MV-4-11 (cell line): ENCODE measurements at places on chromosomes 7 and 10.

GRCh38 chr10:58706836-58707235 lies 194.2 kb downstream of the BICC1 start:
- no peak for DNase-seq

DNA sequence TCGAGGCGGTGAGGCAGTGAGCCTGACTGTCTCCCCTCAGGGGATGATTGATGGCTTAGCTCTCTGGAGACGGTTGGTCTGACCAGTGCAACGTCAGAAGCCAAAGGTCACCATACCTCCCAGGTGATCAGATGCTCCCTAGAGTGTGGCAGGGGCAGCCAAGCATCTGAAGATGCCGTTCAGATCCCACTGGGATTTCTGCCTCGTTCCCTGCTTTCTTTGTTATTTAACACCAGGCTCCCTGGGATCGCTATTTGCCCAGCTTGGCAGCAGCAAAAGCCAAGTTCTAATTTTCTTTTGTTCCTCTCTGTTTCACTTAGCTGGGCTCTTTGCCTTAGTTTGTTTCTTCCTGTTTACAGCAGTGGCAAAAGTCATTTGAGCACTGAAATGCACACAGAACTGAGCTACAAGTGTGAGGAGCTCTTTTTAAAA lies 53.5 kb upstream of the SVIL start:
- no peak for DNase-seq

- peak; percentile 90 for DNase-seq
Observed at GRCh38 chr10:114077347-114077746, 33.7 kb downstream of the ADRB1 start.

- DNase-seq: no peak
Observed at GRCh38 chr10:52071814-52072213, 242.3 kb upstream of the DKK1 start.

DNA sequence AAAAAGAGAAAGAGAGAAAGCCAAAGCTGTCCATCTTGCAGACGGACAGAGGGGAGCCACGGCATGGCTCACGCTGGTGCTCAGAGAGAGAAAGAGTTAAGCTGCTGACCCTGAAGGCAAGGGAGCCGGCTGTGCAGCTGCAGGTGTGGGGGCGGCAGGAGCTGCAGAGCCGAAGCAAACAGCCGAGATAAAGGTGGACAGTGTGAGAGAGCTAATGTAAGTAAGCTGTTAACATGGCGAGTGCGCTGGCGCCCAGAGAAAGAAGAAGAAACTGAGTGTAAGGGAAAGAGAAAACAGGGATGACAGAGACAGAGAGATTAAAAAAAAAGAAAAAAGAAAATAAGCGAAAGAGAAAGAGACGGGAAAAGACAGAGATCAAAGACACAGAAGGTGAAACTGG lies 18.2 kb downstream of the COL17A1 start:
- no peak for DNase-seq

GRCh38 chr10:113997428-113997827 lies 46.2 kb upstream of the ADRB1 start:
- no peak for DNase-seq

- DNase-seq: no peak
Observed at GRCh38 chr7:130907439-130907838, 173.4 kb upstream of the KLF14 start.

DNA sequence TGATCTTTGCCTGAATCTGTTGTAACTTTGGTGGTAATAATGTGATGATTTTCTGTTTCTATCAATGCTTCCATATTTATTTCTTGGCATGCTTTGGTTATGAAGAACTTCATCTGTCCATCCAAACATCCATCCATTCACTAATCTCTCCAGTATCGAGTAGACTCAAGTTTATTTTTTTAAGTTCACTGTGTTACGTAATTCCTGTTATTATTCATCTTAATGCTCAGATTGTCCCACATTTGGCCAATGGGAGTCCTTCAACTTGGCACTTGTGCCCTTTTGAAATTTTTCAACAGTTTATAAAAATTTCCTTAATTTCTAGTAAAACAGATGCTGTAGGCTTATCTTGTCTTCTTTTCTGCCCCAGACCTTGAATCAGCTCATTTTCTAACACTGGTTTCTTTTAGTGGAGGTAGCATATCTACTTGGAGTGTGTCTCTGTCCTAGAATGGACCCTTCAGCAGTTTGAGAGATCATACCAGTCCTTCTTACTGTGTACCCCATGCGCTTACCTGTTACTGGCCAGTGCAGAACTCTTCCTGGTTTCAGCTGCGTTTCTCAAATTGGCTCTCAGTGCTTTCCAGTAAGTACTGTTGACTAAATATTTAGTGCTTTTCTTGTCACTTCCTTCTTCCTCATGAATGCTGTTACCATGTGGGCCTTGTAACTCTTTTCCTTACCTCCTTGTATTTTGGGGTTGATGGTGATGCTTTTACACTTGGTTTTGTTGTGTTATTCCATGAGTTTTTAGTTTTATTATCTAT lies 100.8 kb downstream of the MLLT10 start:
- DNase-seq: no peak

- no peak for DNase-seq
Observed at GRCh38 chr10:71438761-71439160, 42.0 kb downstream of the CDH23 start.

DNA sequence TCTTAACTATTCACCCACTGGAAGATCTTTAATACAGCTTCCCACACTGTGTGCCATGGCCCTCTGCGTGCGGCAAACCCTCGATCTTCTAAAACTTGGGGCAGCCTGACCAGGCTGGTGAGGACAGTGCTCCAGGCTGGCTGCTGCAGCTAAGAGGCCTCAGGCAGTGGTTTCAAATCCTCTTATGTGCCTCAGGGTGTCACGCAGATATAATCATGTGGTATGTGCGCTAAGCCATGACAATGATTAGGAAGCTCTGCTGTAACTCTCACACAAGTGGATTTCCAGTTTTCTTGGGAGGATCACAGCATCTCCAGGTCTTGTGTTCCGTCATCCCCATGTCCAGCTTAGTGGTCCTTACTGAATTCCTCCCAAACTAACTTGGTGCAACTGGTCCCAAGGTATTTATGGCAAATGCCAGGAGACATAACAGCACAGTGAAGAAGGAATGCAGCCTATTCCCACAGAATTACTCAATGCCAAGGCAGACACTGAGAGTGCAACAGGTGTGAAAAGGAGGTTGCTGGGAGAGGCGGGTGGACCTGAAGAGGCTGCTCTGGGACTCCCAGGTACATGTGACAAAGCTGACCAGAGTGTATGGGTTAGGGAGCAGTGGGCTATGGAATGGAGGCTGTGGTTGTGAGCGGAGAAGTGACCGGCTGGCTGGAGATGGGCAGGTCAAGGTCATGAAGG lies 2.3 kb downstream of the HPS1 start:
- peak; percentile 97 for DNase-seq

DNA sequence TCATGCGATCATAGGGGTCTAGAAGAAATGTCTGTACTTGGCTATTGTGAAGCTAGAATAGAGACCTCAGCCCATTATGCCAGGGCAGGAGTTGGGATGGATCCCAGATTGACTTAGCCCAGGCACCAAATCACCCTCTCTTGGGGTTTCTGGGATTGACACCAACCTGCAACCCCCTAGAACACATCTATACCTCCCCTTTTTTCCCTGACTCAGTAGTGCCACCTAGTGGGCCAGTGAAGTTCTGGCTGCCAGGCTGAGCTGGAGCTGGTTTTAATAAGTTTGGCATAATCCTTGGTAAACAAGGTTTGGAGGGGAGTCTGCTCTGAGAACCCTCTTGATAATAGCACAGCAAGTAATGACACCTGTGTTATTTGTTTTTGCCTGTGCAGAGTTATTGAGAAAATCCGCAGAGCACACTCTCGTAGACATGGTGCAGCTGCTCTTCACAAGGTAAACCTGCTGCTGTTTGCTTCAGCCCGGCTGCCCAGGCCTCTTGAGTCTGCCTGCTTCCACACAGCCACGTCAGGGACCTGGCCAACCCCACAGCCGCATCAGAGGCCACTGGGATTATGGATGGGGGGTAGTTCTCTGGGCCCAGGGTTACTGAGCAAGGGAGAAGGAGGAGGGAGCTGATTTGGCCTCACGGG lies 43.3 kb upstream of the NFKB2 start:
- peak; percentile 37 for DNase-seq

DNA sequence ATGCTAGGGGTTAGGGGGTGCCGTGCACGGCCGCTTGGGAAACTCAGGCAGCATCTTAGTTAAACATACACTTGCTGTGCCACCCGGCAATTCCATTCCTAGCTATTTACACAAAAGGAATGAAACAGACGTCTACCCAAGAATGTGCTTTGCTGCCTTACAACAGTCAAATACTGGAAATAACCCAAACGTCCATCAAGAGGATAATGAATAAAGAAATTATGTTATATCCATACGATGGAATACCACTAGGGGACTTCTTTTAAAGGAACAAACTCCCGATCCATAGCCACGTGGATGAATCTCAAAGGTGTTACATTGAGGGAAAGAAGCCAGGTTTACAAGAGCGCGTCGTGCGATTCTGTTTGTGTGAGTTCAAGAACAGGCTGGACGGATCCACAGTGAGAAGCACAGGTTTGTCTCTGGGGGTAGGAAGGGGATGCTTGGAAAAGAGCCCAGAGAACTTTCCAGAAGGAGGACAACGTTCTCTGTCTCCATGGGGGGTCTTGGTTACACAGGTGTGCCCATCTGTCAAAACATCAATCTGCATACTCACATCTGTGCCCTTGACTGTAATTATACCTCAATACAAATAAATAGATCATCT lies 41.8 kb downstream of the STK32C start:
- DNase-seq: no peak

- DNase-seq: no peak
Observed at GRCh38 chr7:7889791-7890568, 78.6 kb upstream of the GLCCI1 start.

GRCh38 chr10:31321396-31321941 lies 2.5 kb downstream of the ZEB1 start:
- no peak for DNase-seq

- no peak for DNase-seq
Observed at GRCh38 chr10:125035136-125035535, 93.2 kb downstream of the ZRANB1 start.

DNA sequence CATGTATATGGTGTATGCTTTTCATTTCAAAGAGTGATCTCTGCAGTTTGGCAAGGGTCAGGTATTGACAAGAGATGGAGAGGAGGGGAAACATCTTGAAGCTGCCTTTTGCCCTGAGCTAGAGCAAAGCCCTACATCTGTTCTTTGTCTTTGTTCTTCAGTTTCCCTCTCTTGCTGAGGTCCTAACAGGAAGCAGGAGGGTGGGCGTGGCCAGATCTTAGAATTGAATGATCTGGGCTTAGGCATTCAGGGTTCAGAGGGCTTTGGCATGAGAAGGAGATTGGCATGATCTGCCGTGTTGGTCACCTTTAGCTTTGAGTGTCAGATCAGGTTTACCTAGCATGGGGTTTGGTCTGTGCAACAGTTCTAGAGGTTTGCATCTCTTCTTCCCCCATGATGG lies 41.3 kb downstream of the LRMDA start:
- peak; percentile 5 for DNase-seq

GRCh38 chr10:25698638-25699037 lies 235.4 kb upstream of the MYO3A start:
- no peak for DNase-seq

GRCh38 chr7:17126413-17127268 lies 171.8 kb upstream of the AHR start:
- no peak for DNase-seq

DNA sequence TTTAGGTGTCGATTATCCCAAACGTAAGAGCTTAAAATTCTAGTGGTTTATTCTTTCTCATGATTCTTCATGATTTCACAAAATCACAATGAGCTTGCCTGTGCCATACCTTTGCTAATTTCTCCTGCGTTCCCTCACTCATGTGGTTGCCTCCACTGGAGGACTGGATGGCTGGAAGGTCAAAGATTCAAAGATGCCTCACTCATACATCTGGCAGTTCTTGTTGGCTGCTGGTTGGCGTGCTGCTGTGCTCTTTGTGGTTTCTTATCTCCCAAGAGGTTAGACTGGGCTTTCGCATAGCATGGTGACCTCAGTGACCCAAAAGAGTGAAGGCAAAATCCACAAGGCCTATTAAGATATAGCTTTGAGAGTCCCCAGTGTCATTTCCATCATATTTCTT lies 877.6 kb upstream of the AUTS2 start:
- no peak for DNase-seq

DNA sequence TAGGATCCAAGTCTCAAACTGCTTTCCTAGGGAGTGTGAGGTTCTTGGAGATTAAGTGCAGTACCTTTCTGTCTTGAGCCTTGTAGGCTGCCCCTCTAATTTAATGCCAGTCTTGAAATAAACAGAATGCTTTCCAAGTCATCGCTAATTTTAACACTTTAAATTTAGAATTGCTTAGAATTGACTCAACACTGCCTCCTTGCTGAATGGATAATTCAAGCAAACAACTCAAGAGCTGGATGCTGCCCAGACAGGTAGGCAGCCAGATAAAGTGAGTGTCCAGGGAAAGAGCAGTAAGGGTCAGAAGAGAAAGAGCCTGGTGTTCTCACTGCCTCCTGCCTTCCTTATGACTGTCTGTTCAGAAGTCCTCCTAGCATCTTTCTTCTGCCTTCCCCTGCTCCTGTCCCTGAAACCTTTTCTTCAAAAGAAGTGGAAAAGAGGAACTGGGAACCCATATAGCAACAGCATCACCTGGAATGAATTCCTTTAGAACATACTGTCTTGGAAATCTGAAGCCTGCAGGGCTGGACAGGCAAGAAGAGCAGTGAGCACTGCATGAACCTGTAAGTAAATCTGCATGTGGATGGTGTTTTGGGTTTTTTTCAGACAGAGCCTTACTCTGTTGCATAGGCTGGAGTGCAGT lies 3.1 kb upstream of the GOT1 start:
- DNase-seq: no peak

DNA sequence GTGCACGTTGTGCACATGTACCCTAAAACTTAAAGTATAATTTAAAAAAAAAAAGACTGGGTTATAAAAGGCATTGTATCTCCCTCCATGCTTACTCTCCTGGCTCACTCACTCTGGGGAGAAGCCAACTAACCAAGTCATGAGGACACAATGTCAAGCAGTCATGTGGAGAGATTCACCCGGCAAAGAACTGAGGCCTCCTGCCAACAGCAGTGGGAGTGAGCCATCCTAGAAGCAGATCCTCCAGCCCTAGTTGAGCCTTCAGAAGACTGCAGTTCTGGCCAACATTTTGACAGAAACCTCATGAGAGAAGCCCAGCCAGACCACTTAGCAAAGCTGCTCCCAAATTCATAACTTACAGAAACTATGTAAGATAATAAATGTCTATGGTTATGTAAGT lies 521.7 kb upstream of the FZD8 start:
- no peak for DNase-seq

DNA sequence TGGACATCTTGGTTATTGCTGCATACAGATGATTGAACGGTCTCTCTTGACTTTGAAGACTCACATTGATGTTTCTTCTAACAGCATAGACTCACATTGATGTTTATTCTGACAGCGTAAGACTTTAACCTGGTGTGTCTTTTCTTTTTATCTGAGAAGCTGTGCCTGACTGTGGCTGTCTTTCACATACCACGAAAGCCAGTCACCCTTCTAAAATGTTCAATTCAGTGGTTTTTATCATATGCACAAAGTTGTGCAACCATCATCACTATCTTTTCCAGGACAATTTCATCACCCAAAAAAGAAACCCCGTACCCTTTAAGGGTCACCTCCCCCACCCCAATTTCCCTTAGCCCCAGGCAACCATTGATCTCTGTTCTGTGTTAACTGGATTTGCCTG lies 24.7 kb downstream of the CELF2 start:
- DNase-seq: peak; percentile 5

- peak; percentile 22 for DNase-seq
Observed at GRCh38 chr7:94348142-94348541, 46.6 kb upstream of the COL1A2 start.

GRCh38 chr7:17696422-17696821 lies 243.9 kb downstream of the SNX13 start:
- DNase-seq: peak; percentile 87
